K562 (cell line): ENCODE measurements at places on chromosomes 5 and 9. TPM values are rescaled to one million over a fixed set of nuclear protein-coding genes. Genes with fewer than 3 reads are reported as not detected.

DNA sequence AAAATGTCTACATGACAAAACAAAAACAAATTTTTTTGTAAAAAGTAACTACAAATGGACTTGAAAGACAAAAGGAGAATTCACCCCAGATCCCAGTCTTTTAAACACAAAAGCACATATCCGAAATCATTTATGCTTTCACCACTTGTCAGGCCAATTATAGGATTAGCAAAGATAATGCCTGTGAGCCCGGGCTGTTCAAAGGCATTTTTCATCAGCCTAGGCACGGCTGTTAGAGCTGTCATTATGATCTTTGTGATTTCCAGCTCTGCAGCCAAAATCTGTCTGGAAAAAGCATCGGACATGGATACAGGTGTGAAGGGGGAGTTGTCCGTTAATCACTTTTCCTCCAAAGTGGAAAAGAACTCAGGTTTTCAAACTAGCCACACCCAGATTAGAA, 23.6 kb upstream of the RAB14 start:
- H3K4me3 ChIP-seq, result no peak overlapping the region
- peaks cover 15% of the 10 kb centered on the region; the same call in 2 of the 3 replicates for H3K4me1 ChIP-seq
- no peaks in the 10 kb centered on the region for H3K36me3 ChIP-seq
- H3K27ac ChIP-seq, result no peak overlapping the region

DNA sequence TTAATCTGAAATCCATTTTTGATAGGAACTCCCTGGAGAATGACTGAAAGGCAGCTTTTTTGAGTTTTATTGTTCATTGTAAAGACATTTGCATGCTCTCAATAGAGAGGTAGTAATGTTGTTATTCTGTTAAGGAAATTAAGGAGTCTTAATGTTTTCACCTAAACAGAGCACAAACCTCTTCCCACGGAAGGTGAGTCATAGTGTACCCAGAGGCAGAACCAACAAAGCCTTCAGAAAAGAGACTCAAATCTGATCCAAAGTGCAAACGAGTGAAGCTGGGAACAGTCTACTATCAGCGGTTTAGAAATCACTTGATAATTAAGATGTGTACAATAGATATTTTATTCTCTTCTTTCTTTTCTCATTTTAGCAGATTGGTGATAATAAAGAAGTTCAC, 470.5 kb downstream of the PLK2 start:
- no peak overlapping the region for H3K27ac ChIP-seq
- H3K4me1 ChIP-seq, result no peaks in the 10 kb centered on the region
- H3K36me3 ChIP-seq, result no peaks in the 10 kb centered on the region
- no peaks in the 10 kb centered on the region for H3K27me3 ChIP-seq
- no peak overlapping the region for H3K4me3 ChIP-seq
- no peak for DNase-seq

GRCh38 chr5:1032011-1032410, 23.4 kb downstream of the NKD2 start:
- H3K27ac ChIP-seq, result no peak overlapping the region
- DNase-seq, result no peak
- H3K4me1 ChIP-seq, result no peaks in the 10 kb centered on the region
- H3K27me3 ChIP-seq, result peaks cover 32% of the 10 kb centered on the region; the same call in 2 of the 3 replicates

GRCh38 chr5:125176005-125176390, 429.6 kb upstream of the ZNF608 start:
- H3K36me3 ChIP-seq, result no peaks in the 10 kb centered on the region
- no peak for DNase-seq
- H3K4me3 ChIP-seq, result no peak overlapping the region
- H3K4me1 ChIP-seq, result no peaks in the 10 kb centered on the region
- no peaks in the 10 kb centered on the region for H3K27me3 ChIP-seq

- H3K27ac ChIP-seq, result no peak overlapping the region
- no peak for DNase-seq
- no peaks in the 10 kb centered on the region for H3K4me1 ChIP-seq
- no peak overlapping the region for H3K4me3 ChIP-seq
- no peaks in the 10 kb centered on the region for H3K36me3 ChIP-seq
- no peaks in the 10 kb centered on the region for H3K27me3 ChIP-seq
Measured at GRCh38 chr5:14545308-14545707, 36.3 kb upstream of the OTULINL start.

- H3K4me3 ChIP-seq, result peak within 1 kb of the TSS; percentile 46
- peak; percentile 78 for DNase-seq
- H3K4me1 ChIP-seq, result peaks cover 27% of the 10 kb centered on the region
- no peaks in the 10 kb centered on the region for H3K36me3 ChIP-seq
- peak within 1 kb of the TSS; percentile 49; the same call in 2 of the 3 replicates for H3K27ac ChIP-seq
- no peaks in the 10 kb centered on the region for H3K27me3 ChIP-seq
Measured at GRCh38 chr5:55172937-55173686, at the start of gene CDC20B. Gene CDC20B, minus strand, starts transcription at chr5:55173177. Its CDS starts 177 bp downstream, at chr5:55173000.

GRCh38 chr9:18346745-18347144, 127.2 kb upstream of the ADAMTSL1 start:
- DNase-seq, result no peak
- no peaks in the 10 kb centered on the region for H3K36me3 ChIP-seq
- no peak overlapping the region for H3K4me3 ChIP-seq
- H3K27me3 ChIP-seq, result no peaks in the 10 kb centered on the region
- no peaks in the 10 kb centered on the region for H3K4me1 ChIP-seq

GRCh38 chr5:171481571-171482433, 62.4 kb downstream of the FGF18 start:
- H3K27me3 ChIP-seq, result peaks cover 29% of the 10 kb centered on the region
- H3K27ac ChIP-seq, result no peak overlapping the region
- H3K4me3 ChIP-seq, result no peak overlapping the region
- no peak for DNase-seq
- H3K4me1 ChIP-seq, result peaks cover 5% of the 10 kb centered on the region
- no peaks in the 10 kb centered on the region for H3K36me3 ChIP-seq

- H3K27ac ChIP-seq, result no peak overlapping the region
- H3K4me3 ChIP-seq, result no peak overlapping the region
- H3K27me3 ChIP-seq, result peaks cover 27% of the 10 kb centered on the region
Measured at GRCh38 chr9:124054582-124055227, 43.1 kb downstream of the LHX2 start.

GRCh38 chr5:6716629-6717149, 3.5 kb downstream of the TENT4A start:
- DNase-seq, result no peak
- H3K4me1 ChIP-seq, result peaks cover 39% of the 10 kb centered on the region; the same call in 2 of the 3 replicates
- peaks cover 54% of the 10 kb centered on the region for H3K36me3 ChIP-seq
- no peaks in the 10 kb centered on the region for H3K27me3 ChIP-seq

Gene C5orf24
- total RNA-seq, result 23.9 and 26.7 TPM in 2 replicates

Gene PCDHA1
- not detected in 2 replicates for total RNA-seq

Gene HTR1A
- not detected in 2 replicates for total RNA-seq

Gene PTGS1
- total RNA-seq, result 7.2 and 9.1 TPM in 2 replicates

Gene KLHL3
- 0.31 and 0.38 TPM in 2 replicates for total RNA-seq

Gene INSL4
- not detected in 2 replicates for total RNA-seq

Gene SNCAIP
- total RNA-seq, result not detected in 2 replicates

Gene NR6A1
- total RNA-seq, result 55.4 and 56.7 TPM in 2 replicates

Gene RNF183
- 0.22 TPM in 1 of 2 replicates, not detected in the other for total RNA-seq

Gene GLE1
- total RNA-seq, result 35.0 and 37.1 TPM in 2 replicates
